Uterine smooth muscle cell (primary cell): ENCODE measurements at places on chromosomes 2 and 18. TPM values are rescaled to one million over a fixed set of nuclear protein-coding genes. Genes with fewer than 3 reads are reported as not detected.

CNTNAP5 gene
- not detected in 2 replicates for total RNA-seq

RGPD8 gene
- 7.1 and 9.5 TPM in 2 replicates for total RNA-seq

CD8A gene
- not detected in 2 replicates for total RNA-seq

MARCO gene
- not detected in 2 replicates for total RNA-seq

FOXI3 gene
- total RNA-seq: not detected in 2 replicates

FSIP2 gene
- total RNA-seq: 0.12 and 0.22 TPM in 2 replicates
